ENCODE measurements at places on chromosomes 3 and 15.

- DNase-seq: no peak
These were observed 22.7 kb upstream of the IGF2BP2 start for GRCh38 chr3:185847506-185847905.

GRCh38 chr3:101379658-101380376 is 59.4 kb upstream of the IMPG2 start:
- peak; percentile 2 for DNase-seq

DNA sequence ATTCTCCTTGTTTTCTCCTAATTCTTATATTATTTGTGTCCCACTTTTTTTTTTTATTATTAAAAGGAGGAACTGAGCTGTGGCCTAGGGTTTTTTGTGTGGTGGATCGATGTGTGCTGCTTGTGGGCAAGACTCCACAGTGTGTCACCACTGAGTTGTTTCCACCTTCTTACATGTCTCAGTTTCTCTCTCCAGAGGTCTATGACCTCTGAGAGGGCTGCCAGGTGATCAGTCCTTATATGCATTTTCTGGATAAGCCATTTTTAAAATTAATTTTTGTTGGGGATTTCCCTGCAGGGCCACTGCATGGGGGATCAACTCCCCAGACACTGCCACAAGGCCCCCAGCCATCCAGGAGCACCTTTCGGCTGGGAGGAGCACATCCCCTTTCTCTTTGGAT is 27.8 kb downstream of the IQCF6 start:
- no peak for DNase-seq

DNA sequence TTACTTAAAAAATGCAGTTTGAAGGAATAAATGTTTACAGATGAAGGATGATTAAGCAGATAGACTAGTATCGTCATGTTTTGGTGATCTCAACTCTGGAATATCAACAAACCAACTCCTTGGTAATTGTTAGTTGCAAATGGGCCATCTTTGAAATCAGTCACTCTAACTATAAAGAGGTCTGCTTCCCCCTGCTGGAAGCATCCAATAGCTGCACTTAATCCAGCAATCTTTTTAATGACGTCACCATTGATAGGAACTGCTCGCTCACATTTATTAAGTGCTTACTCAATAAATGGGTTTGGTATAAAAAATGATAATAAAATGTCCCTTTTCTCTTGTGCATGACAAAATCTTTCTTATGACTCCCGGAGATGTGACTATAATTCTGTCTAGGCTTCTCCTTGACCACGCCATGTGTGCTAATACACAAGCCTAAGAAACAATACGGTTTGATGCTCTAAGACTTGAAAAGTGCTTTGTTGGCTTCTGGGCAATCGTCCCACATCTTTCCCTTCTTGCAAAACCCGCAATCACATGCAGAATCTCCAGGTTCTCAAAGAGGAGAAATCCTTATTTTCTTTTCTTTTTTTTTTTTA is 227.6 kb upstream of the POU1F1 start:
- peak; percentile 16 for DNase-seq

DNA sequence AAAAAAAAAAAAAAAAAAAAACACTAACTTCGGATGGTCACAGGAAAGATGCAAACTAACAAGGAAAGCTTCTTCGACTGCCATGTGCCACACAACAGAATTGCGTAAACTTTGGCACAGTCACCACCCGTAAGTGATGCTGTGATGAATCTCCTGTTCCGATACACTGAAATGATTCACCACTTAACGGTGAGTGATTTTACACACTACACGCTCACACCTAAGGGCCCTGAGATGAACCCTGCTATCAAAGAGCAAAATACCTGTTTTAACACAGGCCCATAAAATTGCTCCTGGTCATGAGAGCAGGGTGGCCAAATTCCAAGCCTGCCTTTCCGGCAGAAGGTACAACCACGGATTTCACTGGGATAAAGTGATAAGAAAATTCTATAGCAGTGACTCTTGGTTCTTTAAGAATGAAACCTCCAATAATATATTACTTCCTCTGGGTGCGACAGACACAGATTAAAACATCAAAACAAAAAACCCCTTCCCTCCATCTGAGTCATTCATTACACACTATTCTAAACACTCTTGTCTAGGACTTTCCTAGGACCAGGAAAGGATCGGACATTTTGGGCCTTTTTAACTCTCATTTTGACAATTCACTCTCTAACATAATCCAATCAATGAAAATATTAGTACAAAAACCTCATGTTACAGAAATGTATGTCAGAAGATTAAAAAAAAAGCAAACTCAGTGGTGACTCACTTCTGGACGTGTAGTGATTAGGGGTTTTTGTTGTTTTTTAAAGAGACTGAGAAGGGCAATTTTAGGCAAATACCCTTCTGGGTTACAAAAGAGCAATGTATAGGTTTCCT is 28.3 kb downstream of the LRIG1 start:
- DNase-seq: no peak

- DNase-seq: peak; percentile 93
These were observed 10.5 kb downstream of the ISG20 start for GRCh38 chr15:88649286-88649733.

DNA sequence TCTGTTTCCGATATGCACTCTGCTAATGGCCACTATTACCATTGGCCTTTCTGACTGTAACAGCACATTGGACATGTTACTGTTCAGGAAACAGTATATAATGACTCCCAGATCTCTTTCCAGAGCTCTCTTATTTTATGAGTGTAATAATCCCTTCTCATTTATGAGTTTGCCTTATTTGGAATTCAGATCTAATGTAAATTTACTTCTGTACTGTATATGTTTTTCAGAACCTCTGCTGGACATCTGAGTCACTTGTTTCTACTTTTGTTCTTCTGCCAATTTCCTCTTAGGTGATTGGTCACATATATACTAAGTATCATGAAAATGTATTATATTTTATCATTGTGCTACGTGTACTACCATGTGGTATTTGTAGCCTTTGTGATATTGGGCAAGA is 30.5 kb downstream of the RSRC1 start:
- DNase-seq: no peak

- no peak for DNase-seq
These were observed 7.0 kb upstream of the ATP8B4 start for GRCh38 chr15:50126072-50126471.

DNA sequence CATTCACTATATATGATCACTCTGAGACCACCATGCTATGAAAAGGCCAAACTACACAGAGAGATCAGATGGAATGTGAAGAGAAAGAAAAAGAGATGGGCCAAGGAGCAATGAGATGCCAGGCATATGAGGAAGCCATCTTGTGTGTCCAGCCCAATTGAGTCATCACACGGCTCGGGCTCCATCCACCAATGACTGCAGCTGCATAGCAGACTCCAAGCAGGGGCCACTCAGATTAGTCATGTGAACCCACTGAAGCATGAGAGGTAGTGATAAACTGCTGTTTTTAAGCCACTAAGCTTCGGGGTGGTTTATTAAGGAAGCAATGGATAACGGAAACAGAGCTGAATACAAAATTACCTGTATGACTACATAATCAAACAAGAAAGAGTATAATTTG is 185.9 kb downstream of the SUCLG2 start:
- no peak for DNase-seq

- no peak for DNase-seq
These were observed 60.9 kb upstream of the SPATA12 start for GRCh38 chr3:56999547-56999946.

- DNase-seq: no peak
These were observed 220.2 kb downstream of the SHQ1 start for GRCh38 chr3:72628065-72628464.

- DNase-seq: no peak
These were observed 26.3 kb downstream of the CHST2 start for GRCh38 chr3:143145906-143146305.

- no peak for DNase-seq
These were observed 95.6 kb downstream of the ADCY5 start for GRCh38 chr3:123353227-123353849.

DNA sequence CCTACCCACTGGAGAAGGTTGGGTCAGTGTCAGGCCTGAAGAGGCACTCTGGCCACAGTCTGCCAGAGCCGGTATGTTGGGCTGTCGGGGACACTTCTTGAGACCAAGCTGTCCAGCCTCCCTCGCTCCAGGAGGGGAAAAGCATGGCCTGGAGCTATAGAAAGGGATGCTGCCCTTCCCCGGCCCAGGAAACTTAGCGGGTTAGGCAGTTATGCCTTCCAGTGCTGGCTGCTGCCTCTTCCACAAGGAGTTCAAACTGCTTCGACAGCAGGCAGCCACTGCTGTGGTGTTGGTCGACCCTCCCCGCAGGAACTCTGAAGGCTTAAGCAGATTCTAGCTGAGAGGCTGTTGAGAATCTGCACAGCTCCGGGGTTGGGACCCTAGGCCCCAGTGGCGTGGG is 819.4 kb downstream of the DIPK2A start:
- DNase-seq: no peak

DNA sequence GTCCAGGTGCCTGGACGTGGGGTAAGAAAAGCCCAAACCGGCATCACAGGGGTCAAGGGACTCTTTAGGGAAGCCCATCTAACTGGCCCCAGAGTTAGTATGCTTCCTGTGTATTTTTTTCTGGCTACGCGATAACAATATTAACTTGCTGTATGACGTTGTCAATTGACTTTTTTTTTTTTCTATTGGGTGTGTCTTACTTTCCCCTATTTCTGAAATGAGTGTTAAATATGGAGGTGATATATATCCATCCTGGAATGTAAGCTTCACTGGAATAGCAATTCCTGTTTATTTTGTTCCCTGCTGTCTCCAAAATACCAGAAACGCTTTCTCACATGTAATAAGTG is 598 bp upstream of the GMNC start:
- DNase-seq: no peak

- DNase-seq: no peak
These were observed 326.1 kb downstream of the ZNF621 start for GRCh38 chr3:40850861-40851260.

GRCh38 chr15:89531796-89532537 is 35.6 kb upstream of the RHCG start:
- DNase-seq: no peak

GRCh38 chr15:75109736-75110130 is 86.3 kb downstream of the PPCDC start:
- DNase-seq: no peak

- DNase-seq: no peak
These were observed 86.5 kb downstream of the ST6GAL1 start for GRCh38 chr3:187016639-187017345.

DNA sequence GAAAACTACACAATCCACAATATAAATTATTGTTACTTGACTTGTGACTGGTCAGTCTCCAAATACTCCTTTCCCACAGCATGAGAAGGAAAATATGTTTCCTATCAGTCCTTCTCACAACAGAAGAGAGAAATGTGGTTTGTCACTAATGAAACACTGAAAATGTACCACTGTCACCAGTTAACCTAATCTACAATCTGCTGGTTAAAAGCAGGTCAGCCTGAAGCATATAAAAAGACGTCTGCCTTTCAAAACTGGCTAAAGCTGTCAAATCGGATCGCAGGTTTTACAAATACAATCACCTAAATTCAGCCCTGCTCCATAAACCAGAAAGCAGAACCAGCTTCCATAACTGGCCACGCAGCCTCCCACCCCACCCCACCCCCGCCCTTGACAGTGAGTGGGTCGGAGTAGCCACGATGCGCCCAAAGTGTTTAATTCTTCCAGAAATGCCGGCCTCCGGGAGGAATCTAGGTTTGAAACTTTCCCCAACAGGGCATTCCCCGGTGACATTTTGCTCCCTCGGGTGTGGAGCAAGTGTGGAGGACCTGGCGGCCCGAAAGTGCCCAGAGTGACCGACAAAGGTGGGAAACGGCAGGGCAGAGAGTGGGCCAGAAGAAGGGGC is 682 bp downstream of the ETFA start:
- DNase-seq: peak; percentile 31

DNA sequence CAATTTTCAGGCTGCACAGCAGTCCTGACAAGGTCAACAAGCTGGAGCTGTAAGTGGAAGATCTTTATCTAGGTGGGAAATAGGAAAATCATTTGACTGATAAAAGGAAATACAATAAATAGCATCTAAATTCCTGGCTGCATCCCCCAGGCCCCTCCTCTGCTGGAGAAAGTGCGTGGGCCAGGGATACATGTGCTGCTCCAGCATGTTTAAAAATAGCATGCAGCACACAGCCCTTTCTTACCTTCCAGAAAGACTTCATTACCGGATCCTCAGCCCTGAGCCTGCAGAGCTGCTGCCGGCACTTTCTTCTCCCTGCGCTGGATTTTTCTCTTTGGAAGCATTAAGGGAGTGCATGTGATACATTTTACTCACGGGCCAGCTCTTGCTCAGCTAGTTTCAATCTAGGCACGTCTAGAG is 77.3 kb downstream of the HMG20A start:
- DNase-seq: peak; percentile 78

- DNase-seq: no peak
These were observed 3.7 kb upstream of the RPP25 start for GRCh38 chr15:74960286-74960685.

- no peak for DNase-seq
These were observed 74.6 kb downstream of the ZBTB20 start for GRCh38 chr3:115072265-115073021.

GRCh38 chr15:81825136-81825535 is 220.7 kb downstream of the MEX3B start:
- DNase-seq: no peak

DNA sequence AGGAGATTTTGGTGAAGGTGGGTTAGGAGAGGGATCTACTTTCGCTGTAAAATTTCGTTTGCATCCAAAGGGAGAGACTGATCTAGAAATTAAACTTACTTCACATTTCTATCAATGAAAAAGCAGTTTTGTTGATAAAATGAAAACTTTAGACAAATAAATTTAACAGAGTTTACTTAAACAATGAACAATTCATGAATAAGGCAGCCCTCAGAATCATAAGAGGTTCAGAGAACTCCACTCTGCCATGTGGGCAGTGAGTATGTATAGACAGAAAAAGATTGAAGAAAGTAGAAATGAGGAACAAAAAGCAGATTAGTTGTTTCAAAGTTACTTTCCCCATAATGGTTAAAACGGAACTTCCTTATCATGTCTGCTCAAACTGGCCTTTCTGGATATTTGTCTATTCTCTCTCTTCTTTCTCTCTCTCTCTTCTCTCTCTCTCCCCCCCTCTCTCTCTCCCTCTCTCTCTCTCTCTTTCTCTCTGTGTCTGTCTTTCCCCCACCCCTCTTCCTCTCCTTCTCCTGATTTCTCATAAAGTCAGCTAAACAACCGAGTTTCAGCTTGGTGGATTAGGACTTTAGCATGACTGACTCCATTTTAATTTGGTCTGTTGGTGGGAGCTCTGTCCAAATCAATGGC is 248.9 kb downstream of the TJP1 start:
- DNase-seq: no peak

DNA sequence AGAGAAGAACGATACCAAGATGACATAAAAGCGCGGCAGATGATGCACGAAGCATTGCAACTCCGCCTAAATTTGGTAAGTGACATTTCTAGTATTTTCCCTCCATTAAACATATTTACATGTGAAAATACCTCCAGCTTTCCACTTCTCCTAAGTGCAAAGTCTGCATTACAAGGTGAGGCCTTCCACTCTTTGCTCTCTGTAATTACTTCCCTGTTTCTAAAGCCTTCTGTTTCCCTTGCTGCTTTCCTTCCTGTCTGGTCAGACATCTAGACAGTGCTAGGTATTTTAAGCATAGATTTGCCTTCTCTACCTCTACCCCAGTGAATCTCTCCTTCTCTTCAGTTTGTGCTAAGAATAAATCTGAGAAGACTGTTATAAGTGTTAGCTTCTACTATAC is 1.9 kb downstream of the P2RY12 start:
- DNase-seq: peak; percentile 41
